CD4-positive, alpha-beta T cell treated with Interleukin-4 for 4 hours (primary cell): ENCODE measurements at places on chromosomes 3 and 15.

DNA sequence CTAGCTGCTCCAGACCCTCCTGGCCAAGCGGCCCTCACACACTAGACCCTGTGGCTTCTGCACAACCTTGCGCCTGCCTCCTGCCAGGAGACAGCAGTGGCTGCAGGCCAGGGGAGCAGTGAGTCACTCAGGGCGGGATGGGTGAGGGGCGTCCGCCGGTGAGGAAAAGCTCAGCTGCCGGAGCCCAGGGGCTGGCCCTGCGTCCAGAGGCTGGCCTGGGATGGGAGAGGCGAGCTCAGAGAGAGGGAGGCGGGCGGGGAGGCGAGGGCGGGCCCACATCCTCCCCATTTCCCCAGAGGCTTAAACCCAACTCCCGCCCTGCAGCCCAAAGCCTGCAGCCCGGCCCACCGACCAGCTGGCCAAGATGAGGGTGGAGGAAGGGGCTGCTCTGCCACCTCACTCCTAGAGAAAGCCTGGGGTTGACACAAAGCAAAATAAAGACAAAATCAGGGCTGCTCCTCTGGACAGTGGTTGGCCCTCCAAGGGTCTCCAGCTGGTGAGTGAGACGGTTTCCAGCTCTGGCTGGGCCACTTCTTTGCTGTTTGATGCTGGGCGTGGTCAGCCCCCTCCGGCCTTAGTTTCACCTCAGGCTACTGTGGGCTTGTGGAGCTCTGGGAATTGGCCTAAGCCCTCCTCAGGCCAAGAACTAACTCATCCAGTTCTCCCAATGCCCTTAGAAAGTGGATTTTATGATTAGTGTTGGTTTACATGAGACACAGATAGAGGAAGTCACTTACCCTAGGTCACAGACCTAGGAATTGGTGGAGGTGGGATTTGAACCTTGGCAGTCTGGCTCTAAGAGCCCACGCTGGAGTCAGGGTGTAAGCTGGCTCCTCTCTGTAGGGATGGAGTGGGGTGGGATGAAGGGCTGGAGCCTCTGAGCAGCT is 50.6 kb downstream of the IQSEC1 start:
- no peak for DNase-seq

GRCh38 chr3:11736136-11736833 is 92.6 kb upstream of the VGLL4 start:
- DNase-seq = no peak

- DNase-seq = no peak
These were observed 1024.1 kb upstream of the CFAP20DC start for GRCh38 chr3:60073942-60074341.

- DNase-seq = no peak
These were observed 10.1 kb downstream of the SLC51B start for GRCh38 chr15:65055201-65055870.

DNA sequence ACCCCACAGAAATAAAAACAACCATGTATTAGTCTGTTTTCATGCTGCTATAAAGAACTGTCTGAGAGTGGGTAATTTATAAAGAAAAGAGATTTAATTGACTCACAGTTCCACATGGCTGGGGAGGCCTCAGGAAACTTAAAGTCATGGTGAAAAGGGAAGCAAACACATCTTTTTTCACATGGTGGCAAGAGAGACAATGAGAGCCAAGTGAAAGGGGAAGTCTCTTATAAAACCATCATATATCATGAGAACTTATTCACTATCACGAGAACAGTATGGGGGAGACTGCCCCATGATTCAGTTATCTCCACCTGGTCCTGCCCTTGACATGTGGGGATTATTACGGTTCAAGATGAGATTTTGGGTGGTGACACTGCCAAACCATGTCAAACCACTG is 141.5 kb downstream of the ZMAT3 start:
- no peak for DNase-seq
